ENCODE measurements at places on chromosomes 3 and 15. TPM values are rescaled to one million over a fixed set of nuclear protein-coding genes. Genes with fewer than 3 reads are reported as not detected.

SYNPR gene
- 119 TPM for total RNA-seq

NR2F2 gene
- 4.9 TPM for total RNA-seq

CACNA2D3 gene
- 30.6 TPM for total RNA-seq

EPB42 gene
- 2.0 TPM for total RNA-seq

TTBK2 gene
- total RNA-seq: 30.6 TPM

CYP8B1 gene
- total RNA-seq: not detected

C3orf85 gene
- not detected for total RNA-seq
